Thyroid gland (tissue), 4 donors: ENCODE measurements at places on chromosomes 12 and 14. TPM values are rescaled to one million over a fixed set of nuclear protein-coding genes. Genes with fewer than 3 reads are reported as not detected.

- no peak for DNase-seq
These were observed 253.4 kb upstream of the SFSWAP start for GRCh38 chr12:131457331-131458047.

- DNase-seq: no peak
These were observed 25.7 kb upstream of the SLC16A7 start for GRCh38 chr12:59570145-59570544.

DNA sequence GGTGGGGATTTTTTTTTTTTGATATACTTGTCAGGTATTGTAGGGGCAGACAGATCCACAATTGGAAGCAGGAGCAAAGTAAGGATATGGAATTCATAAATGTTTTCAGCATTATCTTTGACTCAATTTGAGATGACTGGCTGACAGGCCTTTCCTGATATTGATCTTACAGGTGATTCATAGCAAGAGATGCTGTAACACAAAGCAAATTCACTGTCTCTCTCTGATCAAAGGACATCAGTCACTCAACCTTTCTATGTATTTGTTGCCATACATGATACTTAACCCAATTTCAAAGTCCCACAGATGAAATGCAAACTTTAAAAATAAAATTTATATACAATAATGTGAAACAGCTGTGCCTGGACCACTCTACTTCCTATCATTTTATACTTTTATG is 1506.9 kb downstream of the AACS start:
- no peak for DNase-seq

DNA sequence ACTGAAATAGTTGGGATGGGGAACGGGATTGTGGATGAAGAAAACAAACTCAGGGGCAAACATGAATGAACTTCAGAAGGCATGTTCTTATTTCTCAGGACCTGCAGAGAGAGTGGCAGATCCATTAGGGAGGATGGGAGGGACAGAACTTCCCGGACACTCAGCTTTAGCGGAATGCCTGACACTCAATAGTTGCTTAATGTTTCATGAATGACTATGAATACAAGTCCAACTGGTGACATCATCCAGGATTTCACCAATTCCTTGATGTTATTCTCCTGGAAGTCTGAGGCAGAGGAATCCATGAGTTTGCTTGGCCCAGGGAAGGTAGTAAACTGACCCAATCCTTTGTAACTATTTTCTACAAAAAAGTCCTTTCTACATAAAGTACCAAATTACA is 37.8 kb upstream of the LRRC10 start:
- no peak for DNase-seq

- DNase-seq: no peak
These were observed 1.3 kb downstream of the NEDD1 start for GRCh38 chr12:96908423-96908675.

GRCh38 chr12:106288101-106288493 is 14.4 kb upstream of the TCP11L2 start:
- DNase-seq: no peak

GRCh38 chr12:56193025-56193578 is 3.8 kb upstream of the SMARCC2 start:
- DNase-seq: peak; percentile 77

- no peak for DNase-seq
These were observed 20.4 kb downstream of the FOS start for GRCh38 chr14:75299059-75299458.

DNA sequence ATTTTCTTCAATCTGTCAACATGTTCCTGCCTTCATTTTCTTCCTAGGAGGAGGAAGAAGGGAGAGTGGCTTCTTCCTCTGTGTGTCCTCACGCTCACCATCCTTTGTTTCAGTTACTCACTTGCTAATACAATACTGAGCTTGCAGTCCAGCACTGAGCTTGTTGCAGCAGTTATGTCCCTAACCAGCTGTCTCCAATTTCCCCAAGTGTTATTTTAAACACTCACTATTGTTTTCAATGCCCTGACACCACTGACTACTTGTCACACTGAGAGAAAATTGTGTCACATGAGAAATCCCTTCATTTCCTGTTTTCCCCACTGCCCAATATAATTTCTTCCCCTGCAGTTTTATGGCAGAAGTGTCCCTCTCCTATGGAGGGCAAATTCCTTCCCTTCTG is 53.4 kb downstream of the HSD17B6 start:
- DNase-seq: no peak

DNA sequence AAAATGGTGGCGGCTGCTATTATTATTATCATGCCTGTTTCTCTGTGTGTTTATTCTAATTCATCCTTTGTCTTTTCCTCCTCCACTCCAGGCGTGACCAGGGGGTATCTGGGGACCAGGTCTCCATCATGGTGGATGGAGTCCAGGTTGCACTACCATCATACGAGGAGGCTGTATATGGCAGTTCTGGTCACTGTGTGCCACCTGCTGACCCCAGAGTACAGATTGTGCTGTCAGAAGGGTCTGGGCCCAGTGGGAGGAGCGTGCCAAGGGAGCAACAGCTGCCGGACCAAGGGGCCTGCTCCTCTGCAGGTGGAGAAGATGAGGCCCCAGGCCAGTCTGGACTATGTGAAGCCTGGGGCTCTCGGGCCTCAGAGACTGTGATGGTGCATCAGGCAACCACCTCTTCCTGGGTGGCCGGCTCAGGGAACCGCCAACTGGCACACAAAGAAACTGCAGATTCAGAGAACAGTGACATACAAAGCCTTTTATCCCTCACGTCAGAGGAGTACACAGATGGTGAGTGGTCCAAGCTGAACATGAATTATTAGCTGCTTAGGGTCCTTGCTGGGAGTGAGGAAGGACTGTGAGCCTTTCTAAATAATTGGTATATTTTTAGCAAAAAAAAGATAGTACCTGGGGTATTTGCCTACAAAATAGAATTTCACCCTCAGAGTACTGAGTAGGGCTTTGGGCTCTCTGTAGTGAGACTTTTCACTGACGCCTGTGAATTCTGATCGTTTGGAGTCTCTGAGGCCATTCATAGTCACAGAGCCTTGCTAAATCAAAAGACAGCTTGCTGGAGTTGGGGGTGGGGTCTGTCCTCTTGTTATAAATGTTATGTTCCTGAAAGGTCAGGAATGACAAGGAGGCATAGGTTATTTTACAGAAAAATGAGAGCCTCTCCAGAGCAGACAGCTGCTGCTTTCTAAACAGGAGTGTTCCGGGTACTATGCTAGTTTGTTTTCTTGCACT is 58.1 kb upstream of the SRSF5 start:
- DNase-seq: no peak

- DNase-seq: no peak
These were observed 25.9 kb downstream of the SYNDIG1L start for GRCh38 chr14:74400031-74400685.

DNA sequence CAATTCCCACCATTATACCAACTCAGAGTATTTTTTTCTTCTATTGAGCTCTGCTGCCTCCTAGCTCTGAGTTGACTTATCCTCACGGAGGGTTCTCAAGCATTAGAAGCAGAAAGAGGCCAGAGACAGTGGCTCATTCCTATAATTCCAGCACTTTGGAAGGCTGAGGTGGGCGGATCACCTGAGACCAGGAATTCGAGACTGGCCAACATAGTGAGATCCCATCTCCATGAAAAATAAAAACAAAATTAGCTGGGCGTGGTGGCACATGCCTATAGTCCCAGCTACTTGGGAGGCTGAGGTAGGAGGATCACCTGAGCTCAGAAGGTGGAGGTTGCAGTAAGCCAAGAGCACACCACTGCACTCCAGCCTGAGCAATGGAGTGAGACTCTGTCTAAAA is 21.0 kb downstream of the HPD start:
- DNase-seq: no peak

- peak; percentile 98 for DNase-seq
These were observed at the start of gene KRT80 for GRCh38 chr12:52191841-52192791. TSS of gene KRT80 (minus strand) at chr12:52192014. CDS start at chr12:52191902, 112 bp downstream.

DNA sequence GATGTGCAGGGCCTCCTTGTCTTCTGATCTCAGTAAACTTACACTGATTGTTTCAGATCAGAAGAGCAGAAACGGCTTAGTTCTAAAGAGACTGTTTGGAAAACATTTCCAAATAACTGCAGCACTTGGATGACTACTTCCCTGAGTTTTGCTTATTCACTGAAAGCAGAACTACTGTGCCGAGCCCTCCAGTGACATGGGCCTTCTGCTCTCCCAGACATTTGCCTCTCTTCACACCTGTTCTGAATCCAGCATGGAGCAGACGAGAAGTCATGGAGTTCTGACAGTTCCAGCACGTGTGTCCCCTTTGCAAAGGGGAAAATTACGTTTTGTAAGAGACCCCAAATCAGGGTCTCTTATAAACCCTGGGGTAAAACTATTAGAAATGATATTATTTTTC is 31.4 kb downstream of the ETNK1 start:
- DNase-seq: peak; percentile 21

- no peak for DNase-seq
These were observed 11.4 kb downstream of the GNG2 start for GRCh38 chr14:51871846-51872245.

GRCh38 chr12:105637470-105637869 is 307.0 kb downstream of the C12orf75 start:
- DNase-seq: no peak

GRCh38 chr14:96501740-96502620 is at the start of gene PAPOLA:
TSS of gene PAPOLA (plus strand) at chr14:96502382. CDS start at chr14:96502593, 211 bp downstream.
- peak; percentile 94 for DNase-seq

DNA sequence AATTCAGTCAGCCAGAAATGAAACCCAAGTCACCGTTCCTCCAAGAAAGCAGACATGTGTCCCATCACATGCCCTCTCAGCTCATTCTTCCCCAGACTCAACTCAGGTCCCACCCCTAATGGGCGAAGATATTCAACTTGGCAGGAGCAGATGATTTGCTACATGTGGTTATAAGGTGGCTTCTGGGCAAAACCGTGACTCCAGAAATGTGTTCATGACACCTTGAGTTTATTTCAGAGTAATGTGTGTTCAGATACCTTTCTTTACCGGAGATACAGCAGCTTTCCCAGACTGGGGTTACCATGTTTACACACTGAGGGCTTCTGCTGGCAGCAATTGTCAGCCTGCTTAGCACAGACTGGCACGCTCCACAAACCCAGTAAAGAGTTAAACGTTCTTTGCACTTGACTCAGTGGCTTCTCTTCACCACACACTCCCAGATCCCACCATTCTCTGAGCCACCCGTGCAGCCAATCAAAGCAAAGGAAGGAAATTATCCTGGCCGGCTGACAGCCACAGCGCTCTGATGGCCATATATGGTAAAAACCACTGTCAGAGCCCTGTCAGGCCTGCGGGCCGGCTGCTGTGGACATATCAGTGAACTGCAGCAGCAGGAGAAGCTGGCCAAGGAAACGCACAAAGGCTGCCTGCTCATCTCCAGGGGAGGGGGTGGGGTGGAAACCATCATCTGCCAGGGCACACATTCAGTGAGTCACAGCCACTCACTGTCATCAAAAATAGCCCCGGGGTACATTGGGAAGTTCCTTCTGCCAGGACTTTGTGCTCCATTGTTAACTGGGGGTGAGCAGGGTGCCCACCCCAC is 39.9 kb downstream of the CORO1C start:
- peak; percentile 92 for DNase-seq

The LHX5 gene
- not detected for total RNA-seq

The HOXC10 gene
- not detected for total RNA-seq

The TCL1A gene
- total RNA-seq: not detected

The GDF3 gene
- 0.45 TPM for total RNA-seq

The BEST3 gene
- not detected for total RNA-seq

The JAG2 gene
- total RNA-seq: 6.4 TPM

The CLECL1 gene
- total RNA-seq: not detected

The PABPN1 gene
- total RNA-seq: 71.4 TPM

The PRB2 gene
- total RNA-seq: not detected

The KERA gene
- total RNA-seq: not detected

The NANOG gene
- under 0.01 TPM for total RNA-seq

The TTC5 gene
- total RNA-seq: 19.9 TPM

The RPL10L gene
- not detected for total RNA-seq
